Activated T-helper 1 cell treated with Interleukin-2 at 50 U/mL for 16 hours (primary cell): ENCODE measurements at places on chromosomes 3 and 15.

- DNase-seq, result no peak
Observed at GRCh38 chr3:113054552-113054951, 63.8 kb downstream of the GTPBP8 start.

DNA sequence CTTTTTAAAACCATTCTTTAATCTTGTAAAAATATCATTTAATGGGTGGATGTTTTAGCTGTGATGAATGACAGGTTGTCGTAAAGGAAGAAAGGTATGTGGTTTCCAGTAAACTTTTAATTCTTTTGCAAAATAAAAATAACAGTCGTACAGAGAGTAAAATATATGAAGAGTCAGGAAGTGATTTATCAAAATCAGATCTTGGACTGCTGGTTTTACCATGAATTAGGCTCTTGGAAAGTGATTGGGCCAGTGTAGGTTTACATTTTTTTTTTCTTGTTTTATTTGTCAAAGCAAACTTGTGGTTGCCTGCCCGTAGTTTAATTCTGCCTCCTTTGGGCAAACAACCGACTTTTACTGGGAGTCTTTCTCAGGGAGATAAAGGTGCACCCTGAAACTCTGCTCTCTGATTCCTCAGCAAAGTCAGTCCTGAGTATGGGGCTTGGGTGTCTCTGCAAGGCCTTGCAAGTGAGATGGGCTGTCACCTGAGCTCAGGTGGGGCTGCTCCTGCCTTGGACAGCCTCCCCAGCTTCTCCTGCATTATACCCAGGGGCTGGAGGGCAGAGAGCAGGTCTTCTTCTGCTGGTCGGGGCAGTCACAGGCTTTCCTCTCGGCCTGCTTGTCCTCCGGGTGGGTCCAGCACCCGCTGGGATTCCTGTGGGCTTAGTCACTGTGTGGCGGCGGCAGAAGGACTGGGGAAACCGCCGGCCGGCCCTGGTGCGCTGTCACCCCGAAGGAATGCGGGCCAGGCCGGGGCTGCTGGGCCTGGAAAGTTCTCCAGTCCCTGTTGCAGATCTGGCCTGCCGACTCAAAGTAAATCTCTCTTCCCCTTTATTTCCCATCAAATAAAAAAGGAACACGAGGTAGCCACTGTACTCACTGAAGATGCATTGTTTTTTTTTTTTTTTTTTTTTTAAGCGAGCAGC lies 79.0 kb downstream of the IGF1R start:
- DNase-seq, result no peak

GRCh38 chr3:112476346-112476745 lies 22.9 kb downstream of the BTLA start:
- no peak for DNase-seq

- no peak for DNase-seq
Observed at GRCh38 chr3:124113485-124113884, 121.6 kb upstream of the ROPN1 start.

GRCh38 chr3:42213417-42213816 lies 52.6 kb downstream of the CCK start:
- DNase-seq, result no peak

GRCh38 chr15:40096094-40096891 lies 12.4 kb downstream of the BMF start:
- no peak for DNase-seq

DNA sequence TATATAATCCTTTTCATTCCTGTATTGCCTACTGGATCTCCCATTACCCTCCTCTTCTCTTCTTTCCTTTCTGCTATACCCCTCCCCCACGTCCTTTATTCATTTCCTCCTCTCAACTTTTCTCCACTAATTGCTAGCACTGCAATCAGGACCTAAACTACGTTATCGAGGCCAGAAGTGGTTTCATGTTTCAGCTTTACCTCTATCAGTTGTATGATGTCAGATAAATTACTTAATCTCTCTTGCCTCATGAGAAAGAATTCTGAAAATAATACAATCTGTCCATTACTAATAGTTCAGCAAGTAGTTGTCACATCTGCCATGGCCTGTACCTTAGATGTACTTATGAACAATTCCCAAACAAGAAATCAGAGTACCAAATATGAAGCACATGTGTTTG lies 10.6 kb downstream of the POPDC2 start:
- DNase-seq, result no peak

- no peak for DNase-seq
Observed at GRCh38 chr15:98420837-98421236, 227.5 kb upstream of the IGF1R start.
